ENCODE measurements at places on chromosomes 11 and 22.

DNA sequence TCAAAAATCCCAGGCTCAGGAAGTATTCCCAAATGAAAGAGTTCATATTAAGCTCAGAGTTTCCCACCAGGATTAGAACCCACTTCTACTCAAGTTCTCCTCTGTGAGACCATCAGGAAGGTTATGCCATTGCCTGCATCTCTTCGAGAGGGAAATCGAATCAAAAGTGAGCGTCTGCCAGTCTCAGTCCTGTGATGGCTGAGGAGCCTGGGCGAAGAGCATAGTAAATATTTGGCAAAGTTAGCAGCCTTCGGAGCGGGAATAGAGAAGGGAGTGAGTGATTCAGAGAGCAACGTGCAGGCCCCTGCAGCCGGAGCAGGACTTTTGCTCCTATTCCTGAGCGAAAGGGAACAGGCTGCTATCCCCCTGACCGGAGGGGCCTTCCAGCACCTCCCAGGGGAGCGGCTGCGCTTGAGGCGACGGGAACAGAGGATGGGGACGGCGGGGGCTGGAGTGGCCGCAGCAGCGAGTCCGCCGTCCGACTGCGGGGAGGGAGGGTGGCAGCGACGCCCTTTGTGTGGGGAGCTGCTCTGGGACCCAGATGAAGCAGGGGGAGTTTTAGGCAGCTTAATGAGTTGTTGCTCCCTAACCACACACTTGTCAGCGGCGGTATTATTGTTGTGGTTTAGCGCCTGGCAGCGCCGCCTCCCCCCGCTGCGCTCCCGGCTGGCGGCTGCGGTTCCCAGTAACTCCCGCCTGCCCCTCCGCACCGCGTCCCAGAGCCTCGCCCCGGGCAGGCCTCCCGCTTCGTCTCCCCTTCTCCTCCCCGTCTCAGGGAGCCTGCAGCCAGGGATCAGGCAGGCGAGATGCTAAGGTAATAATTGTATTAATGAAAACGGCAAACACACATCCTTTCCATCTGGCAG lies 21.7 kb upstream of the NRGN start:
- DNase-seq = no peak

- no peak for DNase-seq
Measured at GRCh38 chr11:127440616-127441015, 440.0 kb upstream of the KIRREL3 start.

DNA sequence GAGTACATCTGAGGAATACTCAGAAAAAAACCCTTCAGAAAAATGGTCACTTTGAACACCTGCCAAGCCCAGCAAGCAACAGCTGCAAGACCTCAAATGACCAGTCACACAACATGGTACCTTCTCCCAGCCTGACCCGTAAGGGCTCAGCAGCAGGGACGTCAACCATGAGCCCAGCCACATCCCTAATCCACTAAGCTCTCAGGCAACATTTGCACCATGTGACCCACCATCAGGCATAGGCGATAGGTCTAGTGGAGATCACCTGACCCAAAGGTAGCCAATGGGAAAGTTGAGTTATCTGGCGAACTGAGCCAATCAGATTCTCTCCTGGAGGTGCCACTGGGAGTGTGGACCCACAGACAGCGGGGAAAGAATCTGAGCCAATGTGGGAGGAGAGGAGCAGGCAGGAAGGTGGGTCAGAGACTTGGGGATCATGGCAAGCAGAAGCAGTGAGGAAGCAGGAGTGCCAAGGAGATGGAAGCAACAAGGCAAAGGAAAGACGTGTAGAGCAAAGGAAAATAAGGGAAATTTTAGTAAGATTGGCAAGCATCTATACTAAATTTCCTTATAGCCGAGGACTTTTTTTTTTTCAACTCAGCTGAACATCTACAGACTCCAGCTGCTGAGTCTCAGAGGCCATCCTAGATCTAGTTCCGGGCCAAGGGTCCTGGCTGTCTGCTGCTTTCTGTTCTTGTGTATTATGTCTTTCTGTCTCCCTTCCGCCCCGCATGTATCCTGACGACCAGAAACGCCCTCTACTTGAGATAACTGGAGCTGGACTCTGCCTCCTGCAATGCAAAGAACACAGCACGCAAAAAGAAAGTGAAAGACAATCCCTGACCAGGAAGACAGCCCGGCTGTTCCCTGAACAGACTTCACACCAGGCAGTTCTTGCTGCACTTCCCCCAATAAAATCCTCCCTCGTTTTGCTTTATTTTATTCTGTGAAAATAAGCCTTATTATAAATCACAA lies 11.0 kb upstream of the PLAAT2 start:
- DNase-seq = peak; percentile 64

GRCh38 chr11:66369073-66369894 lies 2.3 kb downstream of the SLC29A2 start:
- no peak for DNase-seq

DNA sequence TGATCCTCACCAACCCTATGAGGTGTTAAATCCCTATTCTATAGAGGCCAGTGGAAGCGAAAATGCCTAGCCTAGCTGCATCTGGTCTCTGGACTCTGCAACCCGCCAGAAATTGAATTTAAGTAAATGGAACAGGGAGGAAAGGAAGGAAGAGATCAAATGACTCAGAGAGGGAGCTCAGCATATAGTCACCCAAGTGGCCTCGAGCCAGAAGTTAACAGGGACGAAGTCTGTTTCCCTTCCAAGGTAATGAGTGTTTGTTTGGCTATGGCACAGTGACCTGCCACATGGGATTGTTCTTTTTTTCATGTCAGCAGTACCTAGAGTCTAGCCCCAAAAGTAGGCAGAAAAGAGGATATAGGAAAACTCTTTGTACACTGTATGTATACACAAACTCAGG lies 66.3 kb downstream of the PAK1 start:
- peak; percentile 22 for DNase-seq

DNA sequence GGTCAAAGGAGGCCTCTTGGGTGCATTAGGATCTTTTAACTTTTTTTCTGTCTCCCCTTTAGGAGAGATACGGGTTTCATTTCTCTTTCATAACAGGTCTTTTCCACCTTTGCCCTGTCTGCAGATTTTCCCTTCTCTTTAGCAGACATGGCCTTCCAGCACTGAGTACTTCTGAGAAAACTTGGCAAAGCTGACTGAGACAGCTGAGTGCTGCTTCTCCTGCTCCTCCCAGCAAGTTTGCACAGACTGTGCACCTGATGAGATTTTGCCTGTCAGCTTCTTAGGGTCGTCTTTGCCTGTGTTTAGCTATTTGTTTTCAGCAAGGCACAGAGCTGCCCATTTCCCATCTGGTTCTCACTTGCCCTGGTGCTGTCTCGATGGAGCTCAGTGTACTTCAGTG lies 87.5 kb upstream of the TBCEL start:
- DNase-seq = no peak

GRCh38 chr11:125132071-125132470 lies 20.6 kb upstream of the TMEM218 start:
- DNase-seq = no peak

DNA sequence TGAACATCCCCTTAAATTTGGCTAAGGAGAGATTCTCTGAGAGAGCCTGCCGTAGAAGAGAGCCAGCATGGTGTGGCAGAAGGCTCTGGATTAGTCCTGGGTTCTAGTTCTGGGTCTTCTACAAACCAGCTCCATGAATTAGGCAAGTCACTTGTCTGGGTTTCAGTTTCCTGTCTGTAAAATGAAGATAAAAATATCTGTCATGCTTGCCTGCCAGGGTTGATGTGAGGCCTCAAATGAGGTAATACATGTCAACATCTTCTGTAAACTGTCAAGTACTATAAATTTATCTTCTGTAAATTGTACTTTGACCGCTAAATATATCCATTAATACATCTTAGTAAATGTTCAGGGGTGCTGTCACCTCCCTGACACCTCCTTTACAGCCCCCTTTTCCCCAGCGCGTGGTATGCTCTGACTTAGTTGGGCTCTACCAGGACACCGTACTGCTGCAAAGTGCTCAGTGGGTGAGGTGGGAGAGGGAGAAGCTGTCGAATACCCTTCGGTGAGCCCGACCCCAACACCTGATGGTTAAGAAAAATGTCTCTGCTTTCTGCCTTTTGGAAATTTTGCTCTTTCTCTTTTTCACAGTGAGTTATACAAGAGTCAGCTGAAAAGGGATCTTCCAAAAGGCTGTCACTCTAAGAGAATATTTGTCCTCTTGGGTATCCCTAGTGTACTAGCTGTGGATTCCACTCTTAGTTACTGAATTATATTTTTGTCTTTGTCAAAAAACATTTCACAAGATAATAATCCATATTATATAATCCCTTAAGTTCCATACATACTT lies 15.0 kb downstream of the RBX1 start:
- no peak for DNase-seq
